ENCODE measurements at places on chromosomes 5 and 9.

DNA sequence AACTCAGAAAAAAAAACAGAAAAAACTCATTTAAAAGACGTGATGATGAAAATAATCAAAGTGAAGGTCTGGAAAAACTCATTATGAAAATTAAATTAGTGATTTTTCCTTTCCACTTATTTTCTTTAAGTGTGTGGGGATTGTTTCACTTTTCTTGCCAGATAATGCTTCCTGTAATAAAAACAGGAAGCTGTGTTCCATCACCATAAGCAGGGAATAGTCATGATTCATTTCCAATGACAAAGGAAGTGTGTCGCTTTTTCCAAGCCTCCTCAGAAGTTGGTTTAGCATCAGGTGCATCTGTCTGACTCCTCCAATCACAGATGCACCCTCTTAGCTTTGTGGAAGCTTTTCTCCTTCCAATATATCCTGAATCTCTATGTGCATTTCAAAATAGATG, 2068.7 kb downstream of the MAT2B start:
- no peak for DNase-seq

GRCh38 chr9:95979446-95979845, 104.0 kb downstream of the ERCC6L2 start:
- DNase-seq, result no peak

DNA sequence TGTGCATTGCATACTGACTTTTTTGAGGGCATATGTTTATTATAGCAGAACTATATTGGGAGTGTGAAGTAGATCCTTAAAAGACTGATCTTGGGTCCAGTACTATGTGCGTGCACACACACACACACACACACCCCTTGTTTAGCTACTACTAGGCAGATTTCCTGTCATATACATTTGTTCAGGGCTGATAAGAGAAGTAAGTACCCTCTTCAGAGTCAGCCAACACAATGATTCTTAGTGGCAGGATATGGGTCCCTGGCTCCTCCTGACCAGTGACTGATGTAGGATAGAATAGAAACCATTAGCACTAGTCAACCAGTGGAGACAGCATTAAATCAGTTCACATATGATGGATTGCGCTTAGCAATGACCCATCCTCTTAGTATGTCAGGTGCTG, 76.2 kb upstream of the MIER3 start:
- no peak for DNase-seq

DNA sequence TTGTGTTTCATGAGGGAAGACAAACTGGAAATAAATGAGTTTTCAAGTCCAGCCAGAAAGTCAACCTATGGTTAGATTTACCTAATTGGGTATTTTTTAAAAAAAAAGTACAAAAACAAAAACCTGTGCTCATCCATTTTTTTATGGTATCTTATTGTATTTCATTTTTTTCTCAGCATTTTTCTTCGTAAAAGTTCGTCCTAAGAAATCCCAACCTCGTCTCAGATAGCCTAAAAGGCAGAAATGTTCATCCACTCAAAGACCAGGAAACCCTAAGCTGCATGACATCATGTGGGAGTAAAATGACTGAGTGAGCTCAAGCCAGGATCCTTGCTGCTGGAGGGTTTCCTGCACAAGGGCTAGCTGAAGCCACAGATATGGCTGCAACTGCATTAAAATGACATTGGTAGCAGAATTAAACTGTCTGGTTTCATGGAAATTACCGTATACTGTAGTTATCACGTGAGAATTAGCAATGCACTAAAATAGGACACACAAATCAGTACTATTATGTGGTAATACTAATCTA, 70.4 kb downstream of the NFIB start:
- no peak for DNase-seq

DNA sequence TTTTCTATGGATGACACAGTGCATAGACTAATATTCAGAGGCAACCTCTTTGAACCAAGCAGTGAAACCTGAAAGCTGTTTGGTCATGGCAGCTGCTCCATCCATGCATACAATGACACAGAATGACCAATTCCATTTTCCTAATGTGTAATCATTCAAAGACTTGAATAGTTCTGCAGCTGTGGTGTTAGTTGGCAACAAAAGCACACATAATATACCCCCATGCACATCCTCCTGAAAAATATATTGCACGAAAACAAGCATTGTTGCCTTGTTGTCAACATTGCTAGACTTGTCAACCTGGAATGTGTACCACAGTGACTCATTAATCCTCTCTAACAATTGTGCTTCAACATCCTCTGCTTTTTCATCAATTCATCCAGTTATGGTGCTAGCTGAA, 71.0 kb upstream of the SEMA6A start:
- DNase-seq, result no peak

DNA sequence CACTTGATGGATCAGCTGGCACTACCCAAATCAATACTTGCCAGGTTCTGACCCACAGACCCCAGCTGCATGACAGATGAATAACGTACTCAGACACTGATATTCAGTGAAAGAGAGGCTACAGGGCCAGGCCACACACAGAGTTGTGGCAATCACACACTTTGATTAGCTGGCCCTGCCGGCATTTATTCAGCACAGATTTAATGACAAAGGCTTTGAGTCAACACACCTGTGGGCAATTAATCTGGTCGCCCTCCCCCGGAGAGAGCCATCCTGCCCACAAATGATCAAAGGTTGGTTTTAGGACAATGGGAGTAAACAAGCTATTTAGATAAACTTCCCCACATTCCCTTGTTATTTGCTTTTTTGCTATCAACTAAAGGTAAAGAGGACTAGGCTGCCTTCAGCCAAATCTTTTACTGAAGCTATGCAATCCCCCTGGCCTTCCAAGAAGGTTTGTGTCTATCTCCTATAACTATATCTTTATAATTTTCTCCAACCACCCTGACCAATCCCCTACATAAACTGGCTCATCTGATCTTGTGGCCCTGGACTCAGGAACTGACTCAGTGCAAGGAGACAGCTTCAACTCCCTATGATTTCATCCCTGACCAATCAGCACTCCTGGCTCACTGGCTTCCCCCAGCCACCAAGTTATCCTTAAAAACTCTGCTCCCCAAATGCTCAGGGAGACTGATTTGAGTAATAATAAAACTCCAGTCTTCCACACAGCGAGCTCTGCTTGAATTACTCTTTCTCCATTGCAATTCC, 12.7 kb upstream of the TRIM32 start:
- no peak for DNase-seq

GRCh38 chr5:64384765-64385164, 121.0 kb upstream of the RGS7BP start:
- no peak for DNase-seq

- peak; percentile 15 for DNase-seq
Measured at GRCh38 chr9:114004221-114004716, 73.8 kb downstream of the AMBP start.

GRCh38 chr5:171310819-171311321, 1.8 kb downstream of the TLX3 start:
- no peak for DNase-seq

Data from activated CD4-positive, CD25-positive, alpha-beta regulatory T cell treated with anti-CD3 and anti-CD28 coated beads, Interleukin-2, amount 50 U/mL, for 72 hours (primary cell).